ENCODE measurements at places on chromosomes 6 and 20.

- H3K36me3 ChIP-seq = no peaks in the 10 kb centered on the region
- no peak overlapping the region for H3K4me3 ChIP-seq
- H3K27me3 ChIP-seq = no peaks in the 10 kb centered on the region
- H3K4me1 ChIP-seq = no peaks in the 10 kb centered on the region
- no peak overlapping the region for H3K27ac ChIP-seq
These were observed 275.6 kb downstream of the TENT5A start for GRCh38 chr6:81476881-81477280.

GRCh38 chr6:130923350-130923749, 96.1 kb downstream of the SMLR1 start:
- no peaks in the 10 kb centered on the region for H3K27me3 ChIP-seq
- no peak overlapping the region for H3K4me3 ChIP-seq
- H3K36me3 ChIP-seq = peaks cover 8% of the 10 kb centered on the region
- no peaks in the 10 kb centered on the region for H3K4me1 ChIP-seq
- DNase-seq = no peak
- H3K27ac ChIP-seq = no peak overlapping the region

DNA sequence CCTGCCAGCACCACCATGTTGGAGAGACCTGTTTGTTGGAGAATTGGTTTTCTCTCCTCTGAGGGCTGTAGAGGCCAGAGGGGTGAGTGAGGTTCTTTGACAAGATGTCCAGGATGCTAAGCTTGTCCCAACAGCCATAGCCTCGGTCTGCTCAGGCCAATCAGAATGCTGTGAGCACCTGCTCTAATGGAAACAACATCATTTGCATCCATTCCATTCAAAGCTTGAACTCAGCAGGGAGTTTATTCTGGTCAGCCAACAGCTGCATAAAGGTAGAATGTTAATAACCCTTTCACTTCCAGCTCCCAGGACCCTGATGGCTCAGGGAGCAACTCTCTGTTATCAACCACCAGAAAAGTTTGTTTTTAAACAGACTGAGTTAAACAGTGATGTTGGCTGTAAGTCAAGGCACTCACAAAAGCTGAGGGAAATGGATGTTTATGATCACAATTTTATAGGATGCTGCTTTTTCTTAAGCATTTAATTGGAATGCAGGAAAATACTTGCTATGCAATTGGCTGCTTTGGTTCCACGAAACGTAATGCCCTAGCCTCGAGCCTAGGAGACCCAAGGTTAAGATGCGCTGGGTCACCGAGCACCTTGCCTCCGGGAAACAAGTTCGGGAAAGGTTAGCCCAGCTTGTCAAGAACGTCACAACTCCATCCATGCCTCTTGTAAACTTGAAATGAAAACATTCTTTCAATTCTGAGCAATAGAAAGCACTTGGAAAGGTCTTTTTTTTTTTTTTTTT, 155.2 kb downstream of the NFATC2 start:
- H3K4me3 ChIP-seq = no peak overlapping the region
- no peaks in the 10 kb centered on the region for H3K4me1 ChIP-seq
- H3K27ac ChIP-seq = no peak overlapping the region
- H3K27me3 ChIP-seq = peaks cover 11% of the 10 kb centered on the region
- DNase-seq = no peak

GRCh38 chr20:10532361-10532760, 97.3 kb downstream of the SLX4IP start:
- H3K4me1 ChIP-seq = no peaks in the 10 kb centered on the region
- no peaks in the 10 kb centered on the region for H3K27me3 ChIP-seq
- no peaks in the 10 kb centered on the region for H3K36me3 ChIP-seq
- DNase-seq = no peak
- H3K4me3 ChIP-seq = no peak overlapping the region

DNA sequence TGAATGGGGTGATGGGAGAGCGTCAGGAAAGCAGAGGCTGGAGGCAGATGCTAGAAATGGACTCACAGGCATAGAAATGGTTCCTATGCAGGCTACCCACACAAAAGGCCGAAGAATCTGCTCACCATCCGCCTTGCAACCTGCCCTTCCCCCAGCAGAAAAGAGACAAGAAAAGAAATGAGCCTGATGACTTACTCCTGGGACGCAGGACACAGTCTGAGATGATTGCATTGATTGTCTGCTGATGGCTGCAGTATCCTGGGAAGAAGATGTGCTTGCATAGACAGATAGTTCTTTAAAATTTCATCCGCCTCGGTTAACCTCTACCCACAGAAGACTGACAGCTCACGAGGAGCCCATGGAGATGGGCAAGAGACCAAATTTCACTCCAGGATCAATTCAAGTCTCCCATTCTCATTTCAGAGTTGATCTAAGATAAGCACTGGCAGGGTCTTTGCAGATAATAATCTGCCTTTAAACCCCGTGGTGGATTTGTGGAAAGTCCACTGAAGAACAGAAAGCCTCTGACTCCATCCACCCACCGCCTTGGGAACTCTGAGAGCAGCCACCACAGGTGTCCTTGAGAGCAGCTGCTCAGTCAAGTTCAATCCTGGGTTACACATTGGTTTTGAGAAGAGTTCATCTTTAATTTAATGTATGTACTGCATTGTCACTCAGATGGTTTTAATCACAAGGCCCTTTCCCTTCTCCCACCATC, 7.2 kb downstream of the AGPAT4 start:
- DNase-seq = no peak
- no peak overlapping the region for H3K4me3 ChIP-seq
- no peak overlapping the region for H3K27ac ChIP-seq
- no peaks in the 10 kb centered on the region for H3K4me1 ChIP-seq

- H3K27me3 ChIP-seq = no peaks in the 10 kb centered on the region
- no peaks in the 10 kb centered on the region for H3K4me1 ChIP-seq
- H3K27ac ChIP-seq = no peak overlapping the region
- peak; percentile 70 for DNase-seq
These were observed 14.9 kb upstream of the PPARD start for GRCh38 chr6:35327349-35328027.

- H3K36me3 ChIP-seq = no peaks in the 10 kb centered on the region
- H3K27me3 ChIP-seq = no peaks in the 10 kb centered on the region
- no peak for DNase-seq
- H3K27ac ChIP-seq = no peak overlapping the region
These were observed 23.3 kb upstream of the ARHGAP18 start for GRCh38 chr6:129733290-129733689.

DNA sequence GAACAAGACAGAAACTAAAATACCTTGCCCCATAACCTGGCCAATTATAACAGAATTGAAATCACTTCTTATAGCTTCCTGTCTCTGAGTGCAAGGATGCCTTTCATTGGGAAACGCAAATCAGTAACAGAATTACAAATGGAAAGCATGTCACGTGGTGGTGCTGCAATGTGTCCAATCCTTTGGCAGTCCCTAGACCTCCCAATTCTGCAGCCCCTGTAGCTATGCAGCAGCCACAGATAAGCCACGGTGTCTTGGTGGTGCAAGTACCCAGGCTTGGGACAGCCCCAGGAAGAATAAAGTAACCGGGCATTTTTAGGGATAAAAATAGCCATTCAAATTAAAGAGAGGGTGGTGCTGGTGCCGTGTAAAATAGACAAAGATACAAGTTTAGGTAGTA, 134.6 kb upstream of the CCN2 start:
- H3K27ac ChIP-seq = no peak overlapping the region
- no peaks in the 10 kb centered on the region for H3K27me3 ChIP-seq
- no peak for DNase-seq
- H3K4me1 ChIP-seq = no peaks in the 10 kb centered on the region
- H3K4me3 ChIP-seq = no peak overlapping the region

All from DND-41 (cell line).